ENCODE measurements at places on chromosomes 2 and 18. TPM values are rescaled to one million over a fixed set of nuclear protein-coding genes. Genes with fewer than 3 reads are reported as not detected.

GRCh38 chr2:226031647-226032501 is 632.4 kb downstream of the NYAP2 start:
- DNase-seq, result peak; percentile 45

Gene GPR45
- not detected for total RNA-seq

GRCh38 chr18:38470421-38470820 is 904.8 kb upstream of the CELF4 start:
- no peak for DNase-seq

Gene USP34
- total RNA-seq, result 86.5 TPM

DNA sequence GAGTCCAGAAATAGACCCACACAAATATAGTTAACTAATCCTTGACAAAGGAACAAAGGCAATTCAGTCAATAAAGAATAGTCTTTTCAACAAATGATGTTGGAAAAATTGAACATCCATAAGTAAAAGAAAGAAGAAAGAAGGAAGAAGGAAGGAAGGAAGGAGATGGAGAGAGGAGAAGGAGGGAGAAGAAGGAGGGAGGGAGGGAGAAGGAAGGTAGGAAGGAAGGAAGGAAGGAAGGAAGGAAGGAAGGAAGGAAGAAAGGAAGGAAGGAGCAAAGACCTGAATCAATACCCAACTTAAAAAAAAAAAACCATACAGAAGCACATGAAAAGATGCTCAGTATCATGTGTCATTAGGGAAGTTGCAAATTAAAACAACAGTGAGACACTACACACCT is 148.3 kb downstream of the ATL2 start:
- no peak for DNase-seq

Gene MYOM1
- 1.7 TPM for total RNA-seq

GRCh38 chr2:11758647-11759046 is 12.2 kb downstream of the LPIN1 start:
- no peak for DNase-seq

All from left lung (tissue), 14 donors.